ENCODE measurements at places on chromosomes 12 and 14. TPM values are rescaled to one million over a fixed set of nuclear protein-coding genes. Genes with fewer than 3 reads are reported as not detected.
A peak's percentile ranks its signal among the peaks of the same experiment; 100 is the strongest.

PPHLN1 gene
- 77.3 TPM for total RNA-seq

DBX2 gene
- total RNA-seq = not detected

DNA sequence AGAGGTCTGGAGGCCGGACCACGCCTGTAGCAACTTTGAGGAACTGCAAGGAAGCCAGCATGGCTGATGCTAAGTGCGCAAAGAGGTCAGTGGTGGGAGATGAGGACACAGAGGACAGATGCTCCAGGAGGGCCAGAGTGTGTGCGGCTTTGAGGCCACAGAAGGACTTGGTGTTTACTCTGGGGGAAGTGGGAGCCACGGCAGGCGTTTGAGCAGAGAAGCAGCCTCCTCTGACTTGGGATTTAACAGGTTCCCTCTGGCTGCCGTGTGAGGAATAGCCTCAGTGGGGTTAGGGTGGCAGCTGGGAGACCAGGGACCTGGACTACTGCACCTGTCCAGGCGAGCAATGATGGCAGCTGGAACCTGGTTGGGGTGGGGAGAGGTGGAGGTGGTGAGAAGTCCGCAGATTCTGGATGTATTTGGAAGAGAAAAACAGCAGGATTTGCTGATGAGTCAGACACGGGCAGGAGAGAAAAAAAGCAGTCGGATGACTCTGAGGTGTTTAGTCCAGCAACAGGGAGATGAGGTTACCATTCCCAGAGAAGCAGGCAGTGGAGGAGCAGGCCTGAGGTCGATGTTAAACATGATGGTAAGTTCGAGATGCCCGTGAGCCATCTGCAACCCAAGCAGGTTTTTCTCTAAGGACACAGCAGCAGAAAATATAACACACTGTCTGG, 143.5 kb downstream of the SCARB1 start:
- peak; percentile 88 for DNase-seq

DNA sequence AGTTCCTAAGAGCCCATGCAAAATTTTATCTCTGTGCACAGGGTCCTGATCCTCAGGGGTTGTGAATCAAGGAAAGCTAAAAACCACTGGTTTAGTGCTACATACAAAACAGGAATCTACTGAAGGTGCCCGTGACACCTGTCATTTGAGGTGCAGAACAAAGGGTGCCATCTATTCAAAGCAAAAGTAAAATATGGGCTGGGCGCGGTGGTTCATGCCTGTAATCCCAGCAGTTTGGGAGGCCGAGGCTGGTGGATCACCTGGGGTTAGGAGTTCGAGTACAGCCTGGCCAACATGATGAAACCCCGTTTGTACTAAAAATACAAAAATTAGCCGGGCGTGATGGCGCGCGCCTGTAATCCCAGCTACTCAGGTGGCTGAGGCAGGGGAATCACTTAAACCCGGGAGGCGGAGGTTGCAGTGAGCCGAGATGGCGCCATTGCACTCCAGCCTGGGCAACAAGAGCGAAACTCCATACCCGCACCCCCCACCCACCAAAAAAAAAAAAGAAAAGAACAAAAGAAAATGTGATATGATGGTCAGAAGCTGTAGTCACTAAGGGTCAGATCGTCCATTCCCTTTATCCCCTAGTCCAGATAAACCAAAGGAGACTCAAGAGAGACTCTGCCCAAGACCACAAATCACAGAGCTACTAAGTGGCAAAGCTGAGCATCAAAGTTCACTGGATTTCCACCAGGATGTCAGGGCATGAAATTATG, 3.4 kb downstream of the PPTC7 start:
- DNase-seq = no peak

DNA sequence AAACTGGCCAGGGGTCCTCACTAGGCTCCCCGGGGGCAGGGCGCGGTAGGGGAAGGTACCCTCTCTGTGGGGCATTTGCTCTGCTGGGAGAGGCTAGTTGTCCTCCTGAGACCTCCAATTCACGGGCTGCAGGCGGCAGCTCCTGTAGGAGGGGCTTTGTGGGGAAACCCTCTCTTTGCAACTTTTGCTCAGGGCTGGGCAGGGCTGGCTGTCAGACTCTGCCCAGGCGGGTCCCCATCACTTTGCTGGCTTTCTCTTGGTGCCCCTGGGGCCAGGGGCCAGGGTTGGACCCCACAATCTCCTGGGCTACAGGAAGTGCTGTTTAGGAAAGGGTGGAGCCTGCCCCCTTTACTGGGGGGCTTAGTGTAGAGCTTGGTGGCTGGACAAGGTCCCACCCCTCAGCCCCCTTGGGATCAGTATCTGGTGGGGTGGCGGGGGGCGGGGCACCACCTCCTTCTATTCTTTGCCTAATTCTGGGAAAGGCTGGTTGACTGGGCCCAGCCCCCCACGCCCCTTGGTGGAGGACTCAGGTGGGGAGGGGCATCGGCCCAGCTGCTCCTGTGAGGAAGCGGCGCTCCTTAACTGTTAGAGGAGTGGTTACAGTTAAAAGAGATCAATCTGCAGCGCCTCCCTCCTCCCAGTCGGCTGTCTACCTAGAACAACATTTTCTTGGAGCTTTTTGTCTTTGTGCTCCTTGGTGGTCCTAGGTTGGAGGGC, 918.7 kb downstream of the AACS start:
- no peak for DNase-seq

DNA sequence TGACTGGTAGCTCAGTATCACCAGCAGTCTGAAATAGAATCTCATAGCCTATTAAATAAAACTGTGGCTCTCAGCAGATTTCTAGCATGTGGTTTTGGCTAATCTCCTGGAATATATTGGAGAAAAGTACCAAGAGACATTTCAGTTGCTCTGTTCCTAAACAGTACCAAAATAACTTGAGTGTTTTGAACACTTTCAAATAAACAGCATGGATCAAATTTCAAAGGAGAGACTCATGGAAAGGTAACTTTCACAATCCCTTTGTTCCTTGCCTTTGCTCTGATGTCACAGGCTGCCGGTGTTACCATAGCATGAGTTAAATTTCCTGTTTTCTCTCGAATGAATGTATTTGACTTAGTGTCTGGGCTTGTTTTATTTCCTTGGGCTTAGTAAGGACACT, 3.4 kb downstream of the ARG2 start:
- peak; percentile 57 for DNase-seq

- no peak for DNase-seq
These were observed 4.6 kb upstream of the ANO4 start for GRCh38 chr12:100789975-100790374.

GRCh38 chr12:86241600-86241999, 14.6 kb downstream of the MGAT4C start:
- DNase-seq = no peak

DNAI7 gene
- total RNA-seq = not detected

CLEC6A gene
- not detected for total RNA-seq

- no peak for DNase-seq
These were observed 56.3 kb downstream of the RPH3A start for GRCh38 chr12:112847708-112848337.

DNA sequence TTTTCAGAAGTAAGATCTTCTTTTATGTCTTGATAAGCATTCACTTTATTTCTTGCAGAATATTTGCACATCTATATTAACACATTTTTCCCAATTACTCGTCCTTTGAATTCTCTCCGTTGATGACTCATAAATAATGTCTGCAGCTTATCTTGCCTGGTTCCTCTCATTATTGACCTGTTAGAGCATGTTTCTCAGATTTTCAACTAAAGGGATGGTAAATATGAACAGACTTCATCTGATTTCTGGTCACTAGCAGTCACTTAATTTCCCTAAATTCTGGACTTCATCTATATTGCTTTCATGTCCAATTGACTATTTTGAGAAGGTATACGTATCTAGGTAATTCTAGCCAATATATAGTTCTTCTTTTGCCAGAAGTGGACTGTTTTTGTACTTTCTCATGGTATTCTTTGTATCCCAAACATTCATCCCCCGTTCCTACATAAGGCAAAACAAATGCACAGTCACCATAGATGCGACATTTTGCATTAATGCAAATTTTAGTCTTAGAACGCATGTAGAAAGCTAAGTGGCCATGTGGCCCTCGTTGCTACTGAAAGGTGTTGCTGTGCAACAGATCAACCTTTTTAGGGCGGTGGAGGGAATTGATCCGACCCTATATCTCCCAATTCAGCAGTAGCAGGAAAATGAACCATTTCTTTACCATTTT, 6.2 kb downstream of the PIK3C2G start:
- DNase-seq = no peak

DNA sequence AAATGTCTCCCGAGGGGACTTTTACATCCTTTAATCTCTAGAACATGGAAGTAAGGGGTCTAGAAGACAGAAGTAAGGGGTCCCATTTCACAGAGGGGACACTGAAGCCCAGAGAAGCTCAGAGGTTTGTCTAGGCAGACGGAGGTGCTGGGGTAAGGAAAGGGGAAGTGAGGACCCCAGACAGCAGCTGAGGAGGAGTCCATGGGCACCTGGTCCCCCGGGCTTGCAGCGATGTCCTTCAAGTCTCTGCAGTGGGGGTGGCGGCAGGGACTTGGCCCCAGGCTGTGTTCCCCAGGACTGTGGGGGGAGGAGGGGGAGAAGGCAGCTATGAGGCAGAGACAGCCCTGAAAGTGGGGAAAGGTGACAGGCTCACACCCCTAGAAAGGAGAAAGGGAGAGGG, 30.7 kb downstream of the DTX1 start:
- DNase-seq = no peak

DNA sequence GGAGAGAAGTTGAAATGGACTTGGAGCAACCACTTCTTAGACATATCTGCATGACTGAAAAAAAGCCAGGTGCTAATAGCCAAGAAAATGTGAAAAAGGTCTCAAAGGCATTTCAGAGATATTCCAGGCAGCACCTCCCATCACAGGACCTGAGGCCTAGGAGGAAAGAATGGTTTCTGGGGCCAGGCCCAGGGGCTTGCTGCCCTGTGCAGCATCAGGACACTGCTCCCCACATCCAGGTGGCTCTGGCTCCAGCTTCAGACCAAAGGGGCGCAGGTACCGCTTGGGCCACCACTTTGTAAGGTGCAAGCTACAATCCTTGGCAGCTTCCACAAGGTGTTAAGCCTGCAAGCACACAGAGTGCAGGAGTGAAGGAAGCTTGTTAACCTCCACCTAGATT, 114.3 kb downstream of the PIK3C2G start:
- DNase-seq = no peak

- DNase-seq = peak; percentile 97
These were observed 93.9 kb downstream of the DACT1 start for GRCh38 chr14:58731465-58732293.

PPFIA2 gene
- total RNA-seq = not detected

DNA sequence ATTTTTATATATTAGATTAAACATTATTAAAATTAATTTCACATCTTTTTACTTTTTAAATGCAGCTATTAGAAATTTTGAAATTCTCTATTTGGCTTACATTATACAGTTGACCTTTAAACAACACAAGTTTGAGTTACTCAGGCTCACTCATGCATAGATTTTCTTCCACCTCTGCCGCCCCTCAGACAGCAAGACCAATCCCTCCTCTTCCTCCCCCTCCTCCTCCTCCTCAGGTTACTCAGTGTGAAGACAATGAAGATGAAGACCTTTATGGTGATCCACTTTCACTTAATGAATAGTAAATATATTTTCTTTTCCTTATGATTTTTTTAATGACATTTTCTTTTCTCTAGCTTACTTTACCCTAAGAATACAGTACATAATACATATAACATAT, 136.2 kb downstream of the LLPH start:
- no peak for DNase-seq

DNA sequence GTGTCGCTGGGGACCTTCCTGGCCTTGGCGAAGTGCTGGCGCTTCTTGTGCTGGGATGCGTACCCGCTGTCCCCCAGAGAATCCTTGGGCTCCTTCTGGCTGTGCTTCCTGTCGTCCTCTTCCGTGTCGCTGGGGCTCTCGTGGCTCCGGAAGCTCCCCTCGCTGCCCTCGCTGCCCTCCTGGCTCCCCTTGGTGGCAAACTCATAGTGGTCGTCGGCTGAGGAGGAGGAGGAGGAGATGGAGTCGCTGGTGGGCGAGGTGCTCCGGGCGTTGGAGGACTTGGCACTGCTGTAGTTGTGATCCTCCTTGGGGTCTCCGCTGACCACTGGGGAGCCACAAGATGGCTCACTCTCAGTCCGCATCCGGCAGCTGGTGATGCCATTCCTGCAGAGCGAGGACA, 254.4 kb downstream of the FOXN3 start:
- DNase-seq = no peak

STXBP6 gene
- 13.9 TPM for total RNA-seq

CD9 gene
- 24.7 TPM for total RNA-seq

LRIG3 gene
- total RNA-seq = 29.3 TPM

IAPP gene
- not detected for total RNA-seq

DNA sequence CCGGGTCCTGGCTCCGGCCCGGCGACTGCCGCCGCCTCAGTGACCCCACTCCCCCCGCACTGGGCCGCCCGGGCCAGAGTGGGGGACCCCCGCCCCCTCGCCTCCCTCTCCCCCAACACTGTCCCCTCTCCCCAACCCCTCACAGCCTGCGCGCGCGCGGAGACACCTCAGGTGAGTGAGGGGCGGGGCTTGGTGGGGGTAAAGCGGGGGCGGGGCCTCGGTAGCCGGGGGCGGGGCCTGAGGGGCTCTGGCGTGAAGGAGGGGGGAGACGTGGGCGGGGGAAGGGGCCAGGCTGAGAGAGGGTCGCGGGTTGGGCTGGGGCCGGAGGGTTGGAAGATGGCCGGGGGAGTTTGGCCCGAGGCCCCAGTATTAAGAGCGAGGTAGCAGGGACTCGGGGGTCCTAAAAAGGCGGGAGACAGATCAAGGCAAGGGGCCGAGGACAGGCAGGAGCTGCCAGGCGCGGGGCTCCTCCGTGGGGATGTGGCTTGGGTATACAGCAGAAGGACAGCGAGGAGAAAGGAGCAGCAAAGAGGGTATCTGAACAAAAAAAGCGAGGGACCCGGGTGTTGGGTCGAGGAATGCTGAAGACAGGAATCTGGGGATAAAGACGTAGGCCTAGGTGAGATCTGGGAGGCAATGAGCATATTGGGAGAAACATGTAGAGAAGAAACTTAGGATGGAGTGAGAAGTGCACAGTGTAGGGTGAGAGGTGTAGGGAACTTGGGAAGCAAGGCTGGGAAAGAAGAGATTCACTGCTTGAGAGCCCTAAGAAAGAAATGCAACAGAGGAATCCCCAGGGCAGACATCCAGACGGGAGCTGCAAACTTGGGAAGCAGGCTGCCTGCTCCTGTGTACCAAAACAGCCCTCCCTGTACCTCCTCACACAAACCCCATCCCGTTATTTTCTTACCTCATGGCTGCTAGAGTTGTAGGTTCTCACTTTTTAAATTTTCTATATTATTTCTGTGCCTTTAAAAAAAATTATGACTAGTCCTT, 10.8 kb downstream of the SUOX start:
- peak; percentile 52 for DNase-seq

- peak; percentile 56 for DNase-seq
These were observed 84.5 kb upstream of the RTL1 start for GRCh38 chr14:100988011-100988410.

SLC6A12 gene
- not detected for total RNA-seq
